ENCODE measurements at places on chromosomes 4 and X.

- DNase-seq: no peak
Observed at GRCh38 chr4:87330761-87331160, 8.1 kb upstream of the HSD17B13 start.

- DNase-seq: no peak
Observed at GRCh38 chr4:40622913-40623312, 6.8 kb downstream of the RBM47 start.

- DNase-seq: no peak
Observed at GRCh38 chr4:102825261-102826091, 1.9 kb downstream of the UBE2D3 start.

- DNase-seq: no peak
Observed at GRCh38 chrX:148933881-148934280, 433.5 kb downstream of the AFF2 start.

GRCh38 chr4:87835743-87836142 is 3.0 kb downstream of the MEPE start:
- no peak for DNase-seq

Measured in NCI-H510A (cell line).